Osteoblast (primary cell): ENCODE measurements at places on chromosomes 11 and 22.

- DNase-seq: no peak
- H3K27ac ChIP-seq: no peak overlapping the region
- H3K36me3 ChIP-seq: no peaks in the 10 kb centered on the region
- no peaks in the 10 kb centered on the region for H3K27me3 ChIP-seq
- H3K4me1 ChIP-seq: no peaks in the 10 kb centered on the region
Observed at GRCh38 chr11:7759010-7759409, 37.7 kb downstream of the OR5P2 start.

DNA sequence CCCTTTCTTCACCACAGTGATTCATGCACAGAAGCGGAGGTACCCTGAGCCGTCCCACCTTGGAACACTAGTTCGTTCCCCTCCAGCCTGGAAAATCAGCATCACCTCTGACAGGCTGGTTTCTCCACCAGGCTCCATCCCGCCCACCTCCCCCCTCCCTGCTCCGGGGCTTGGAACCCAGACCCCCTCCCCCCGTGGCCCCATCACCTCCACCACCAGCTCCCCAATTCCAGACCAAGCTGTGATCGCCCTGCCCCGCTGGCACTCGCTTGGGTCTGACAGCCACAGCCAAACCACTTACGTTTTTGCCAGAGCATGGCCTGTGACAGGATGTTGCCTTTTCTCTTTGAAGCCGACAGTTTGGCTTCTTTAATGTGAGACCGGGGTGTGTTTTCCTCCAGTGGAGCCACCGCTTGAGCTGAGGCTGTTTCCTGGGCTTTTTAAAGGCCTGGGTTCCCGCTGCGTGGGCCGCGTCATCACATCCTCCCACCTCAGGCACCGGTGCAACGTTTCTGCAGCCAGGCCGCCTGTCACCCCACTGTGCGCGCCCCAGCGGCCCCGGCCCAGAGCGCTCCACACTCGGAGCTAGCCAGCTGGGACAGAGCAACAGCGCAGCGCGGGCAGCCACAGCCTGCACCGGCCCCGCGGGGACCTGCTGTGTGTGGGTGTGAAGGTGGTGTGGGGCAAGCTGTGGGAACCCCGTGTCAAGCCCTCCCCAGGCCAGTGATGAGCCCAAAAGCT is at the start of gene POU2AF1:
POU2AF1 (minus strand) TSS at position 415 of the 741 bp plus-strand sequence; CDS start at position 317, 98 bp downstream.
- DNase-seq: peak; percentile 79
- H3K27me3 ChIP-seq: no peaks in the 10 kb centered on the region
- no peaks in the 10 kb centered on the region for H3K36me3 ChIP-seq

- H3K4me1 ChIP-seq: peaks cover 23% of the 10 kb centered on the region
- no peak overlapping the region for H3K4me3 ChIP-seq
- peaks cover 57% of the 10 kb centered on the region for H3K36me3 ChIP-seq
- H3K27ac ChIP-seq: peak overlapping the region; percentile 3
- no peak for DNase-seq
Observed at GRCh38 chr11:12885717-12886239, 123.3 kb upstream of the RASSF10 start.

- H3K27me3 ChIP-seq: peaks cover 26% of the 10 kb centered on the region
- H3K36me3 ChIP-seq: no peaks in the 10 kb centered on the region
- no peak overlapping the region for H3K27ac ChIP-seq
- no peak for DNase-seq
- H3K4me3 ChIP-seq: no peak overlapping the region
- H3K4me1 ChIP-seq: no peaks in the 10 kb centered on the region
Observed at GRCh38 chr22:39665229-39665628, 94.7 kb downstream of the CACNA1I start.

DNA sequence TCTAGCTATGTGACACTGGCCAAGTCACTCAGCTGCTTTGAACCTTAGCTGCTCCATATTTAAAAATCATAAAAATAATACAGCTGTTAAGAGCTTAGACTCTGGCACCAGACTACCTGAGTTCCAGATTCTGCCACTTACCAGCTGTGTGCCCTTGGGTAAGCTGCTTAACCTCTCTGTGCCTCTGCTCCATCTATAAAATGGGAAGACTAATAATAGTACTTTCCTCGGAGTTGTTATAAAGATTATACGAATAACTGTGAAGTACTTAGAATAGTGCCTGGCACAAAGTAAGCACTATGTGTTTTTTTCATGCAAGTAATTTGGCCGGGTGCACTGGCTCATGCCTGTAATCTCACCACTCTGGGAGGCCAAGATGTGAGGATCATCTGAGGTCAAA is 1.4 kb downstream of the HDHD5 start:
- no peaks in the 10 kb centered on the region for H3K36me3 ChIP-seq
- no peak overlapping the region for H3K4me3 ChIP-seq
- no peaks in the 10 kb centered on the region for H3K27me3 ChIP-seq
- no peak overlapping the region for H3K27ac ChIP-seq

GRCh38 chr11:4665424-4665823 is 21.6 kb downstream of the OR51E1 start:
- no peaks in the 10 kb centered on the region for H3K4me1 ChIP-seq
- no peaks in the 10 kb centered on the region for H3K27me3 ChIP-seq
- H3K36me3 ChIP-seq: no peaks in the 10 kb centered on the region
- H3K4me3 ChIP-seq: no peak overlapping the region

DNA sequence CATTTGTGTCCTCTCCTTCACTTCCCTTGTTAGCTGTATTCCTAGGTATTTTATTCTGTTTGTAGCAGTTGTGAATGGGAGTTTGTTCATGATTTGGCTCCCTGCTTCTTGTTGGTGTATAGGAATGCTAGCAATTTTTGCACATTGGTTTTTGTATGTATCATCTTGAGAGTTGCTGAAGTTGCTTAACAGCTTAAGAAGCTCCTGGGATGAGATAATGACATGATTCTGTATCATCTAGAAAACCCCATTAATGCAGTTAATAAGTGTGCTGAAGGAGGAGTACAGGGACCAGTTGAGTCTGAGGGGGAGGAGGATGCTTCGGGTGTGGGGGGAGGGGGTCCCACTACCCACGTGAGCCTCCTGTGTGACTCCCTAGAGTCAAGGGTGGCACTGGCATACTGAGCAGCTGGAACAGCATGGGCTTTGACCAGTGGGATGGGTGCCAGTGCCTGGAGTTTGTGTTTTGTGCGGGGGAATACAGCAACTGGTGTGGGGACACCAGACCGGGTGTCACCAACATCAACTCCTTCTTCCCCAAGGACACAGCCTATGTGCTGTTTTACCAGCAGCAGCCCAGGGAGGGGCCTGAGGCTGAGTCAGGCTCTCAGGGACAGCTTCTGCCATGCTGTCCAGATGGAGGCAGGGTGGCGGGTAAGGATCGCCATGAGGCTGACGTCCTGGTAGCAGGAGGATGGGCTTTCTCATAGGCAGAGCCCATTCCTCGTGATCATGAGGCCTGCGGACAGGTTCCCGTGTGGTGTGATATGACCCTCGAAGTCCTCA is 24.1 kb downstream of the USP35 start:
- H3K4me1 ChIP-seq: peaks cover 22% of the 10 kb centered on the region
- no peak for DNase-seq
- H3K4me3 ChIP-seq: no peak overlapping the region
- no peak overlapping the region for H3K27ac ChIP-seq
- peaks cover 53% of the 10 kb centered on the region for H3K36me3 ChIP-seq

- no peak overlapping the region for H3K4me3 ChIP-seq
- H3K27me3 ChIP-seq: no peaks in the 10 kb centered on the region
- no peaks in the 10 kb centered on the region for H3K36me3 ChIP-seq
- no peak for DNase-seq
- H3K27ac ChIP-seq: peak overlapping the region; percentile 29
Observed at GRCh38 chr11:95577716-95578460, 211.7 kb downstream of the FAM76B start.

DNA sequence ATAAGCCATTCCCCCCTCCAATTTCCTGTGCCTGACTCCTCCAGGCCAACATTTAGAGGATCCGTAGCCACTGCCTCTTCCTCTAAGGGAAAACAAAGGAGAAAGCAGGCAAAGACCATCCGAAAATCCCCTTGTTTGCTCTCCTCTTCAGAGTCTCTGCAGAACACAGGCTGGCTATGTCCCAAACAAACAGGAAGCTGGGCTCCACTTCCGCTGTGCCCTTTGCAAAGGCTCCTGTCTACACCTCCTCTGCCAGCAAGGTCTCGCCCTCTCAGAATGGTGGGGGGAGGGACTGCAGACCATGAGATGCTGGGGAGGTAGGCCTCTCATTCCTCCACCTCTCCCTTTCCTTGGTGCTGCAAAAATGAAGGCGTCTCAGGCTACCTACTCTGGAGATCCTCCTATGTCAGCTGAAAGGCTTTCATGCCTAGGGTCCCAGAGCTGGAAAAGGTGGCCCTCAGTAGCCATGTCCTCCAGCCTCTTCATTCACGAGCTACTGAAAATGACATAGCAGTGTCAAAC is 596.2 kb downstream of the BUD13 start:
- H3K4me3 ChIP-seq: no peak overlapping the region
- no peak for DNase-seq
- H3K4me1 ChIP-seq: no peaks in the 10 kb centered on the region
- H3K36me3 ChIP-seq: no peaks in the 10 kb centered on the region
- no peaks in the 10 kb centered on the region for H3K27me3 ChIP-seq

DNA sequence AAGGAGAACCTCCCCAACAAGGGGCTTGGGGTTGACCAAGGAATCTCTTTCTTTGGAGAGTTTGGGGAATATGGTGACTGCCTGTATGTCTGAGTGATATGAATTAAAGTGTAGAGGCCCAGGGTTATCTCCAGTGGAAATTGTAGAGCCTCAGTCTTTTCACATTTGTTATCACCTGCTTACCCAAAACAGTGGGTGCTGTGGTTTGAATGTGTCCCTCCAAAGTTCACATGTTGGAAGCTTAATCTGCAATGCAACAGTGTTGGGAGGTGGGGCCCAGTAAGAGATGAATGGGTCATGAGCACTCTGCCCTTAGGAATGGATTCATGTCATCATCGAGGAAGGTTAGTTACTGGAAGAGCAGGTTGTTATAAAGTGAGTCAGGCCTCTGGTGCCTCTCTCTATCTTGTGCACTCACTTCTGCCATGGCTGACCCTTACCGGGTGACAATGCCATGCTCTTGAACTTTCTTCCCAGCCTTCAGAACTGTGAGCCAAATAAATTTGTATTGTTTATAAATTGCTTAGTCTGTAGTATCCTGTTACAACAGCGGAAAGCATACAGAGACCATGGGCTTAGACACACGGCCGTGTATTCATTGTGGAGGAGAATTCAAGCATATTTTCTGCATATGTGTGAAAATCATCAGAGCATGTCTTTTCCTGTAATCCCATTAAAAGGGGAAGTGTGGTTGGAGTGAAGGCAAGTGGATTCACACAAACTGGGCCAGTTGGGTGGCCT is 114.1 kb upstream of the TBCEL start:
- DNase-seq: no peak
- no peak overlapping the region for H3K4me3 ChIP-seq
- no peaks in the 10 kb centered on the region for H3K36me3 ChIP-seq
- no peaks in the 10 kb centered on the region for H3K4me1 ChIP-seq

- H3K4me1 ChIP-seq: no peaks in the 10 kb centered on the region
- H3K4me3 ChIP-seq: no peak overlapping the region
- no peaks in the 10 kb centered on the region for H3K27me3 ChIP-seq
- DNase-seq: no peak
- H3K36me3 ChIP-seq: peaks cover 95% of the 10 kb centered on the region
- H3K27ac ChIP-seq: no peak overlapping the region
Observed at GRCh38 chr11:61309739-61310138, 14.6 kb upstream of the VWCE start.

DNA sequence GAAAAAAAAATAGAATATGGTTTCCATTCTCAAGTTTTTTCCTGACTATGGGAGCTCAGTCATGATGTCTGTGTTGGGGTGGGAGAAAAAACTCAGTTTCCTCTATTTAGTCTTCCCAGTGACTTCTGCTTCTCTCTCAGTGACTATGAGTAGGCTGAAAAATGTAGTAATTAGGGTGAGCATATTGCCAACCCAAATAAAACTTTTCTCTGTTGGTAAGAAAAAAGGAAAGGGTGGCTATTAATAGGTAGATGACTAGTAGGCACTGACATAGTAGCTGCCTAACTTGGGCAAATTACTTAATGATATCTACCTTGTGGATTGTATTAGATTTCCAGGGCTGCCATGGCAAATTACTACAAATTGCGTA is 34.2 kb upstream of the BIRC3 start:
- peak; percentile 63 for DNase-seq
- H3K4me3 ChIP-seq: no peak overlapping the region
- H3K27ac ChIP-seq: peak overlapping the region; percentile 82
- peaks cover 14% of the 10 kb centered on the region for H3K4me1 ChIP-seq
- no peaks in the 10 kb centered on the region for H3K36me3 ChIP-seq

DNA sequence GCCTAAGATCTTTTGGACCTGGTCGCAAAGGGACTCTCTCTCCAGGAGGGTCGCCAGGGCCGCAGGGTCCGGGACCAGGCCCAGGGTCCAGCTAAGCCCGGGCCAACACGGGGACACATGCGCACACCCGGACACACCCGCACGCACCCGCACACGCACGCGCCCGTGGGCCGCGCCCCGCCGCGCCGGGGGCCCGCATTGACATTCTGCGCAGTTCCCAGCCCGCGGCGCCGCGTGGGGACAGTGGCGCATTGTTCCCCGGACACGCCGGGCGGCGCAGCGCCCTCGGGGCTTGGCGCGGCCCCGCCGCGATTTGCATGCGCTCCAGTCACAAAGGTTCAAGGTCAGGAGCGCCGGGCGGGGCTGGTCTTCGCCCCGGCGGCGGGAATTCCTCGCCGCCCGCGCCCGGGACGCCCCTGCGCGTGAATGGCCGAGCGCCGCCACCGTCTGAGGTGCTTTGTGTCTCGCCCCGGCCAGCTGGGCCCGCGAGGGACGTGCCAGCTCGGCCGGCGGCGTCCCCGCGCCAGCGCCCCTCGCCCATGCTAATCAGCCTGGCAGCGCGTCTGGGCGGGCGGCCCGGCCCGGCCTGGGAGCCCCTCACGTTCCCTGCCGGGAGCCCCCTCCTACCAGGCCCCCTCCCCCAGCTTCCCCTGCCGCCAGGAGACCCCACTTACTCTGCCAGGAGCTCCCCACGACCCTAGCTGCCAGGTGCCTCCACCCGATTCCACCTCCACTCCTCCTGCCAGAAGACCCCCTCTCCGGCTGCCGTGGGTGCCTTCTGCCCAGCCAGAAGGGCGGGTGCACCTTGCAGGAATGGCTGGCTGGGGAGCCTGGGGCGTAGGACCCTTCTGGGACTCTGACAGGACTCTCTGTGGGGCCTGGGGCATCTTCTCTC is 50.5 kb upstream of the WNT7B start:
- peak; percentile 90 for DNase-seq
- H3K27me3 ChIP-seq: no peaks in the 10 kb centered on the region
- H3K36me3 ChIP-seq: no peaks in the 10 kb centered on the region
- peaks cover 9% of the 10 kb centered on the region for H3K4me1 ChIP-seq
- peak overlapping the region; percentile 70 for H3K4me3 ChIP-seq

GRCh38 chr11:26703411-26704191 is 18.3 kb downstream of the SLC5A12 start:
- H3K27me3 ChIP-seq: no peaks in the 10 kb centered on the region
- H3K4me1 ChIP-seq: no peaks in the 10 kb centered on the region
- H3K27ac ChIP-seq: no peak overlapping the region
- no peaks in the 10 kb centered on the region for H3K36me3 ChIP-seq
